NCI-H460 (cell line): ENCODE measurements at places on chromosomes 2 and 18.

DNA sequence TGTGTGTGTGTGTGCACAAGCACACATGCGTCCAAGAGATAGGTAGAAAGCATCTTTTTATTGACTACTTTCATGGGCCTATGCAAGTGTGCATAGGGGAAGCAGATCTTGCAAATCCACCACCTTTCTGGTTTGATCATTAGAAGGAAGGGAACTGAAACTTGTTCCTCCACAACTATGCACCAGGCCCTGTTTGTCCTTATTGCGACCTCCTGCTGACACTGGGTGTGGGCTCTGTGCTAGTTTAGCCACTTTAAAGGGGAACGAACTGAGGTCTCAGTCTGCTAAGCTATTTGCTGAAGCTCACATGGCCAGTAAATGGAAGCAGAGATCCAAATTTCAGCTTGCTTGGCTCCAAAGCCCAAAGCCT, 32.1 kb upstream of the INSIG2 start:
- DNase-seq = no peak

GRCh38 chr2:157672129-157672528, 43.5 kb upstream of the ACVR1C start:
- peak; percentile 92 for DNase-seq

DNA sequence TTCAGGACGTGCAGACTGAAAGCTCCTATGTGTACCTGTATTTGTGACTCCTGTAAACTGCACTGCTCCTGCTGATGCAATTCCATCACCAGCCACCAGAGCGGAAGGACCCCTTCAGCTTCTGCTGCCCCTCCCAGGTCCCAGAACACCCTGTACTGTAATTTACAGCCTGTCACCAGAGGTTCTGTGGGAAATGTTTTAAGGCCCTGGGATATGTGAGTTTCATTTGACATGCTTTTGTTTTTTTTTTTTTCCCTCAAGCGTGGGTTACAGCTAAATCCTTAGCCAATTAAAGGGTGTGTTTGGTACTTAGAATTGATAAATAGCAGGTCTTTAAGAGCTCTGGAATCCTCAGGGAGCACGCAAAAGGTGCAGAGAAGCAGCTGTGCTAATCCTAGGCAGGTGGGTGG, 79.4 kb downstream of the KCTD1 start:
- DNase-seq = no peak

DNA sequence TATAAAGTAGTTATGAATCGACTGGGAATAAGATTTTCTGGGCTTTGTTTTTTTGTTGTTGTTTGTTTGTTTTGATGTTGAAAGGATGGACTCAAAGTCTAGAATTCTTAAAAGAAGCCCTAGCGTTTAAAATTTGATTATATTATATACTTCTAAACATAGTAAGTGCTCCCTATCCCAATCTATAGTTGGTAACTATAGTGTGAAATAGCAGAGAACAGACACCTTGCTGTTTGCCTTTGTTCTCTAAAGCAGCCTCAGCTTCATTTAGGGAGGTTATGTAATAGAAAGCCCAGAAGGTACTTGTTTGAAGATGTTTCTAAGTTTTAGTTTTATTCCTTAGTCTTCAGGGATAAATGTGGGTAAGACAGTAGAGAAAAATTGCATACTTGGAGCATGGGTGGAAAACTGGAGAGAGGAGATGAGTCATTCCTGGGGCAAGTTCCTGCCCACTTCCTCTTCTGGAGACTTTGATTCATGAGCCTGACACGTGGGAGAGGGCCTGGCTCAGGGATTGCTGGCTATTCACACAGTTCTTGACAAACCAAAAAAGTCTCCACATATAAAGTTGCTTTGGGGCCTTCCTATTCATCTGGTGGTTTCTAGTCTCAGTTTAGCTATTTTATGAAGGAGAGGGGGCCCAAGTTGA, 131.9 kb downstream of the MYO1B start:
- DNase-seq = peak; percentile 83

- DNase-seq = no peak
Measured at GRCh38 chr2:42877936-42878335, 85.6 kb upstream of the HAAO start.

GRCh38 chr2:218370410-218371063, 11.5 kb upstream of the SLC11A1 start:
- no peak for DNase-seq

- DNase-seq = no peak
Measured at GRCh38 chr2:156321243-156321904, 11.1 kb downstream of the NR4A2 start.

GRCh38 chr18:58218117-58218516, 174.1 kb downstream of the NEDD4L start:
- peak; percentile 8 for DNase-seq
